Stomach (tissue), 19 donors: ENCODE measurements at places on chromosomes 11 and 22. TPM values are rescaled to one million over a fixed set of nuclear protein-coding genes. Genes with fewer than 3 reads are reported as not detected.

- no peak for DNase-seq
These were observed 13.7 kb downstream of the PPM1F start for GRCh38 chr22:21938906-21939305.

DNA sequence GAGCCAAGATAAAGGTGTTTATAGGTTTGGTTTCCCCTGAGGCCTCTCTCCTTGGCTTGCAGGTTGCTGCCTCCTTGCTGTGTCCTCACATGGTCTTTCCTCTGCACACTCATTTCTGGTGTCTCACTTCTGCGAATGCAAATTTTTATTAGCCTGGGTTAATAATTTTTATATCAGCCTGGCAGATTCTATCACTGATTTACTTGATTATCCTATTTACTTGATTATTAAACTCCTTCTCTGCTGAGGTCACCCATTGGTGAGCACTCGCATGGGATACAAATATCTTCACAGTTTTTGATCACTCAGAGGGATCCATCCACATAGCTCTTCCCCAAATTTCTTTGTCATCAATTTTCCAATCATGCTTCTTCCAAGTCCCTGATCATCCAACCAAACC is 90.9 kb upstream of the IGLL5 start:
- DNase-seq = no peak

DNA sequence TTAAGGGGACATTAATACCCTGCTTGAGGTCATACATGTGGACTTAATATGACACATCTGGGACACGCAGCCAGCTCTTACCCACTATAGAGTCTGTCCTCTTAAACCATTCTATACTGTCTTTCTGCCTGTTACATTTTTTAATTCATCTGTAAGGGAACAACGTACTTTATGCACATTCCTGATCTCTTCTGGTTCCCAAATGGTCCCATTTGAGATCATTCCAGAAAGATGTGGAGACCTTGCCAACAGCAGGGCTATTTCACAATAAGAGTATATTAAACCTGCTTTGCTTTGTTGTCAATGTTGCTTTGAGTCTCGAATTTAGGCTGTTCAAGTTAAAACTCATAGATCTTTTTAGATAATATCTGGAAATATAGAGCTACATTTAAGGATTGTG is 332.2 kb upstream of the RAG2 start:
- DNase-seq = no peak

- no peak for DNase-seq
These were observed 160.3 kb upstream of the PDGFD start for GRCh38 chr11:104324276-104324675.

- no peak for DNase-seq
These were observed 3.3 kb upstream of the HTR3A start for GRCh38 chr11:113971506-113972195.

- DNase-seq = no peak
These were observed 3.5 kb upstream of the PDGFB start for GRCh38 chr22:39248254-39248653.

- DNase-seq = no peak
These were observed 37.1 kb upstream of the IL17RA start for GRCh38 chr22:17047656-17048055.

The MMP27 gene
- polyA plus RNA-seq = not detected
